ENCODE measurements at places on chromosomes 2 and 18.

- DNase-seq = no peak
Measured at GRCh38 chr18:68757126-68757525, 40.8 kb upstream of the CCDC102B start.

GRCh38 chr2:70557171-70557838 lies 3.7 kb upstream of the TGFA start:
- DNase-seq = no peak

DNA sequence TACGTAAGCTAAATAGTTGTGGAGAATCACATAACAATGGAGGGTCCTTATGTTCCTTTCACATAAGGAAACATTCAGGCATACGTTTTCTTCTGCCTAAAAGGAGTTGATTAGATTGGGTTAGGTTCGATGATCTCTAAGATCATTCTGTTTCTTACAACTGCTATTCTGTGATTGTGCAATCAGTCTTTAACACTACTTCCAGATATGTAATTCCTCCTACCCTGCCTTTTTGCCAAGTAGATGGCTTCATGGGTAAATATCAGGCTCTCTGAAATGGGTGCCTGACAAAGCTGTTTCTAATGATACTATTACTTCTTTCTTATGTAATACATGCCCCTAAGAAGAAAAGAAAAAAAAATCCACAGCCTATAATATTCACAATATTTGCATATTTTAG lies 321.5 kb downstream of the XIRP2 start:
- DNase-seq = no peak

GRCh38 chr2:69902213-69902922 lies 8.6 kb downstream of the SNRNP27 start:
- no peak for DNase-seq

DNA sequence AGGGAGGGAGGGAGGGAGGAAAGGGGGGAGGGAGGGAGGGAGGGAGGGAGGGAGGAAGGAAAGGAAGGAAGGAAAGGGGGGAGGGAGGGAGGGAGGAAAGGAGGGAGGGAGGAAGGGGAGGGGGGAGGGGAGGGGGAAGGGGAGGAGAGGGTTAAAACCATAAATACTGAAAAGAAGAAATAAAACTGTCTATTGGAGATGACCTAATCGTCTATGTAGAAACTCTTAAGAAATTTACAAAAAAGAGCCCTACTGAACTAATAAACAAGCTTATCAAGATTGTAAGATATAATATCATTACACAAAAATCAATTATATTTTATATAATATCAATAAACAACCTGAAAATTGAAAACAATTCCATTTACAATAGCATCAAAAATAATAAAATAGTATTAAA lies 32.3 kb upstream of the CTDP1 start:
- no peak for DNase-seq

GRCh38 chr18:77095391-77096371 lies 36.9 kb downstream of the MBP start:
- DNase-seq = no peak

- no peak for DNase-seq
Measured at GRCh38 chr2:239229545-239230279, 171.1 kb downstream of the HDAC4 start.

- DNase-seq = no peak
Measured at GRCh38 chr2:17035010-17035409, 369.4 kb upstream of the CYRIA start.

- no peak for DNase-seq
Measured at GRCh38 chr2:164644036-164644700, 22.9 kb upstream of the GRB14 start.

DNA sequence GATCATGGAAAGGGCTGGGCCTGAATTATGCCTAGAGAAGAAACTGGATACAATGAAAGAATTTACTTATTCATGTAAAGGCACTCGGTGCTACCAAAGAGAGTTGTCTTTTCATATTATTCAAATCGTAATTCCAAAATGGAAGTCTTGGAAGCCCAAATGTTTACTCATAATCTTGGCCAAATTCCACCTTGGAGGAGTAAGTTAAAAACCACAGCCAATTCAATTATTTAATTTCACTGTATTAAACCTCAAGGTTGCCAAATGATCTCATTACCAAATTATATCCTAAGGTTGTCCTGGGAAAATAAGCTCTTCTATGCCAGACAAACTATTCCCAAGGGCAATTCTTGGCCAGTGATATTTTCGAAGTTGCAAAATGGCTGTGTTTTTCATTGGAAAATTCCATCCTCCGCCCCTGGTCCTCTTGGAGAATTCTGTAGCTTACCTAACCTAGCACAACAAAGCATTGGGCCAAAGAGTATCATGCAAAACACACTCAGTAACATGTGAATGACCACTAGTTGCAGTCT lies 11.1 kb upstream of the VPS4B start:
- DNase-seq = no peak

DNA sequence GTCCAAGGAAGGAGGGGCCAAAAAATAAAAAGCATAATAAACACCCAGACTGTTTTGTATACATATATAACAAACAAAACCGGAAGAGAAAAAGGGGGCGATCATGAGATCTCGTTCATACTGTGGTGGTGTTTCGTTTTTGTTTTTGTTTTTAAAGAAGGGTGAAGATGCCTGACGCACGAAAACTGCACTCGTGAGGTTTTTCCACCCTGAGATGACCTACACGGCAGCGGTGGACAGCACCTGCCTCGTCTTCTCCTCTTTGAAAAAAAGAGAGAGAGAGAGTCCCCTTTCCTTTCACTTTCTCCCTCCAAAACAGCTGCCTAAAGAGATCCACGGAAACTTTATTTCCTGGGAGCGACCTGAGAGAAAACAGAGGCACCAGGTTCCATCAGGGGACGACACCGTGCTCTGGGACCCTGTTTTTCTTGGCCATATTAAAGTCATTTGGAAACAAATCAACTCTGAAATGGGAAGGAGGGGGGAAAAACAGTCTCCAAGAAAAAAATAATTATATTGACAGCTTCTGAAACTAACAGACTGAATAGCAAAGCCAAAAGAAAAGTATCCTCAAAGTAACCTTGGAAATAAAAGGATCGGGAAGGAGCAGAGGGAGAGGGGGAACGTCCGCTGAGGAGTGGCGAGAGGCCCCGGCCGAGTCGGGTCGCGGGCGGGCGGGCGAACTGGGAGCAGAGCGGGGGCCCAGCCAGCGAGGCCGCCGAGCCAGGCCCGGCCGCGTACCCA lies 3.5 kb downstream of the POU3F3 start:
- DNase-seq = no peak

GRCh38 chr2:238573916-238574315 lies 147.2 kb downstream of the ASB1 start:
- DNase-seq = no peak

DNA sequence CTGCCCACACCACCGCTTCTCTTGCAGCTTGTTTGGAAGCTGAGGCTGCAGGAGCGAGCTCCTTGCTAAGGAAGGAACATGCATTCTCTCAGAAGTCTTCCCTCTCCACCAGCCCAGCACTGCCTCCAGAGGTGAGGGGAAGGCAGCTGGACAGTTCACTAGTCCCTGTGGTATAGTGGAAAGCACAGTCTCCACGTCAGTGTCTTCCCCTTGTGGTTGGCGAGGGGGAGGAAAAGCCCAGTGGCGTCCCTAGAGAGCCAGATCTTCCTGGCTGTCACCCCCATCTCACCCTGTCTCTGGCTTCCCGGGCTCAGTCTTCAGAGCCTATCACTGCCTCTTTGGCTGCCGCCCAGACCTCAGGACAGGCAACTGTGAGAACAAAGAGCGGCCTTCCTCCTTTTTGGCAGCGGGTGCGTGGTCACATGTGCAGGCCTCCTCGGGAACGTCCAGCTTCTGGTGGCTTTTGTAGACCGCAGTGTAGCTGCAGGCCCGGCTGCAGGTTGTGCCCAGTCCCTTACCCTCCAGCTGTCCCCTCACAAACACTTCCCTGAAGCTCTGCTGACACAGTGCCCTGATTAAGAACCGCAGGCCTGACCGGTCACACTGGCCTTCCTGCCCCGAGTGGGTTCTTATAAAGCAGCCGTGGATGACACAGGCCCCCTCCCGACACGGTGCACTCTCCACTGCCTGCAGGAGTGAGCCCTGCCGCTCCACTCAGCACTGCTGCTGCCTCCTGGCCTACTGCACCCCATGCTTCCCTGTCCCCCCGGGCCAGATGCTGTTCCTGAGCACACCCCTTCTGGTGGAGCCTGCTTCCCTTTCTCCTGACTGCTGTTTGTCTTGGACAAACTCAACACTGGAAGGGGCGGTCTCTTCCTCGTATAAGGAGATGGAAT lies 90.9 kb downstream of the RNF144A start:
- DNase-seq = no peak

- DNase-seq = no peak
Measured at GRCh38 chr2:58609326-58609725, 368.2 kb upstream of the FANCL start.

DNA sequence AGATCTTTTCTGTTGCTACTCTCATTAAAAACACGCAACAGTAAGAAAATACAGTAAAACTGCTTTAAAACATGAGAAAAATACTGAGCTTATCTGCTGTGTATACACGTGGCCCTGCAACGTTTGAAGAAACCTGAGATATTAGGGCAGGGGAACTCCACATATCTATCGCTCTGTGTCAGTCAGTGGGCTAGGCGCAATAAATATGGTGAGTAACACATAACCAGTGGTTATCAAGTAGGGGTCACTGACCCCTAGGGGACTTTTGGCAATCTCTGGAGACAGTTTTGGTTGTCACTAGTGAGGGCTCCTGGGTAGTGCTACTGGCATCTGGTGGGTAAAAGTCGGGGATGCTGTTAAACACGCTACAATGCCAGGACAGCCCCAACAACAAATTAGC lies 14.9 kb downstream of the STAT1 start:
- no peak for DNase-seq

DNA sequence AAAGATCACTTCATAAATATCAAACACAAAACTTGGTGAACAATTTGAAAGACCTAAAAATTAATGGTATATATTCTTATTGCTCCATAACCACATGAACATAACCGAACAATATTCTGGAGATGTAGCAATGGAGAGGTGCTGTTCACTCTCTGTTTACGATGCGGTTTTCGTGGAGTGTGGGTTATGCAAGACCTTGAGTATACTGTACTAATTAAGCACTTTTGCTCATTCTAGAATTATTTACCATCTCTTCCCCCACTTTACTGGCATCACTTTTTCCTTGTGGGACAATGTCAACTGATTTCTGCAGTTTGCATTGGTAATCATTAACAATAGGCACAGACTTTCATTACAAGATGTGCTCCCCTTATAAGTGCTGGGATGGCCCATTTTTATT lies 97.6 kb downstream of the RAPH1 start:
- no peak for DNase-seq

- DNase-seq = no peak
Measured at GRCh38 chr2:8138923-8139667, 542.8 kb upstream of the ID2 start.

- no peak for DNase-seq
Measured at GRCh38 chr18:23714576-23714975, 25.3 kb downstream of the LAMA3 start.

DNA sequence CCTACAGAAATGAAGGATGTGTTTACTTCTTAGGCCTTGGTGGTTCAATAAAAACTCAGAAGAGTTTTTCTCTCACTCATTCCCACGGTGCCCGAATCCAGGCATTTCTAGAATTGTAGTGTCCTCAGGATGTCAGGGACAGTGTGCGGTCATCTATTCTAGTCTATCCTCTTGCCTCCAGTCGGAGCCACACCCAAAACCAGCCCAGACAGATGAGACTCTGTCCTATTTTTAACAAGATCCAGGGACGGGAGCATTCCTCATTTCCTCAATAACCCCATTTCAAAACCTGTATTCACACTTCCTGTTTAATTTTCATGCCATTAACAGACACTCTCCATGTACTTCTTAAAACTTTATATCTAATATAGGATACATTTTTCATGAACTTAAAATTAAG lies 11.6 kb upstream of the RBMS1 start:
- no peak for DNase-seq
